ENCODE measurements at places on chromosomes 1 and 21. TPM values are rescaled to one million over a fixed set of nuclear protein-coding genes. Genes with fewer than 3 reads are reported as not detected.

The SYT2 gene
- total RNA-seq = not detected

The UTS2 gene
- total RNA-seq = not detected

The DDI2 gene
- 36.9 TPM for total RNA-seq

The FCRL2 gene
- not detected for total RNA-seq

The LYPLA2 gene
- 73.0 TPM for total RNA-seq

The RCAN3 gene
- 24.0 TPM for total RNA-seq

The ERG gene
- total RNA-seq = 7.8 TPM

The ZFP69B gene
- 0.81 TPM for total RNA-seq

The CAPZB gene
- total RNA-seq = 84.7 TPM

The TMEM269 gene
- total RNA-seq = 0.08 TPM
